ENCODE measurements at places on chromosomes 3 and 15.
A peak's percentile ranks its signal among the peaks of the same experiment; 100 is the strongest.

DNA sequence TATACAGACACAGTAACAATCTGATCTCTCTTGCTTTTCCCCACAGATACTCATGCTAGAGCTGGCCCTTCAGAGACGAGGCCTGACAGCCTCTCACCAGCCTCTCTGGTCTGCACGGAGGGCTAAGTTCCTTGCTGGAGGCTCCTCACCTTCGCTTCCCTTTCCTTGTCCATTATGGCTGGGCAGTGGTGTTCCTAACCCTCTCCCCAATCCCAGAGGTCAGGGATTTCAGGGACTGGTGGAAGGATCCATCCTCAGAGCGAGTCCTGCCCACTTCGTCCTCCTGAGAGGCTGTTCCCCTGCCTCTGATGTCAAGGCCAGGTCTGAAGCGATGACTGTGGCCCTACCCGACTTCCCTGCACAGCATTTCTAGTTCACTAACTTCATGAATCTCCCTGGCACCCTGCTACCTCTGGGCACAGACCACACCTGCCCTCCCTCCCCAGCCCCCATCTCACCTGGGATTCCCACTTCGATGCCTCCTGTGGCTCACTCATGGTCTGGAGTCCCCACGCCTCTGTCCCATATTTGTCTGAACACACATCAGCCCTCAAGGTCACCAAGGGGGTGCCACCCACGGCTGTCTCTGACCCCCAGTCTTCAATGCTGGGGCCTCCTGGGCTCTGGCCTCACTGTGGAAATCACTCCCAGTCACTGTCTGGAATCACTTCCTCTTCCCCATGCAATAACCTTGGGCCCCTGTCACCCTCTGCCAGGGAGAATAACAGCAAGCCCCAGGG lies 124.9 kb upstream of the PRR20G start:
- DNase-seq: no peak

GRCh38 chr15:74780523-74781430 lies 1.1 kb upstream of the CSK start:
- DNase-seq: no peak

GRCh38 chr15:89184357-89184756 lies 37.0 kb downstream of the RLBP1 start:
- DNase-seq: peak; percentile 40

DNA sequence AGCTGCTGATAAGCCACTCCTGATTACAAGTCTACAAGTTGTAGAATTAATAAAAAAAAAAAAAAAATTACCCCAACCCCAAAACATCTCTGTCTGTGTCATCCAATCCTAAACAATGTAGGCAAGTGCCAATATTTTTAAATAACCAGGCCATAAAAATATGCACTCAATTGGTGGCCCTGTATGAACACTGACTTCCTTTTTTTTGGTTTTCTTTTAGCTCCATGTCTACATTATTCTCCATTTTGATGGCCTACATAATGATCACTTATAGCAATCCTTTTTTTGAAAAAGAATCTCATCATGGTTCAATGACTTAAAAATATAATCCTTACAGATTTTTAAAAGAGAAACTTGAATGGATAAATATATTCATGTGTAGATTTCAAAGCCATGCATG lies 72.1 kb downstream of the FOXP1 start:
- no peak for DNase-seq

All from NCI-H2081 (cell line).